Activated T-cell treated with anti-CD3 and anti-CD28 coated beads, Interleukin-2, amount 50 U/mL, for 48 hours (primary cell): ENCODE measurements at places on chromosomes 3 and 15.

GRCh38 chr15:37788767-37789396, 145.6 kb upstream of the TMCO5A start:
- DNase-seq: no peak

DNA sequence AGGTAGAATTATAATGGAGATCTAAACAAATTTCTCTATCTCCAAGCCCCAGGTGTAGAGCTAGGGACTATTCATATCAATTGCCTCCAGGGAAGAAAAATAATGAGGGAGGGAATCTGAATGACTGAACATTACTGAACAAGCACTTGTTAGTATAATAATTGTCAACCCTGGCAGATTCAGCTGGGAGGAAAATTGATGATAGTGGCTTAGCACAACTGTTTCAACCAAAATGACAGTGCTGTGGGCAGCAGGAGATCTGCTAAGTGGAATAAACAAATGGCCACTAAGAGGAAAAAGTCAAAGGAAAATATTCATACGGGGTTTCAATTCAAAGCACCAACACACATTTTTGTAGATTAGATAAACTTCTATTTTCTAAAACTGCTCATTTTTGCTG, 294.9 kb upstream of the ZNF385D start:
- DNase-seq: no peak

- no peak for DNase-seq
Measured at GRCh38 chr3:127443581-127444375, 146.8 kb downstream of the TPRA1 start.

DNA sequence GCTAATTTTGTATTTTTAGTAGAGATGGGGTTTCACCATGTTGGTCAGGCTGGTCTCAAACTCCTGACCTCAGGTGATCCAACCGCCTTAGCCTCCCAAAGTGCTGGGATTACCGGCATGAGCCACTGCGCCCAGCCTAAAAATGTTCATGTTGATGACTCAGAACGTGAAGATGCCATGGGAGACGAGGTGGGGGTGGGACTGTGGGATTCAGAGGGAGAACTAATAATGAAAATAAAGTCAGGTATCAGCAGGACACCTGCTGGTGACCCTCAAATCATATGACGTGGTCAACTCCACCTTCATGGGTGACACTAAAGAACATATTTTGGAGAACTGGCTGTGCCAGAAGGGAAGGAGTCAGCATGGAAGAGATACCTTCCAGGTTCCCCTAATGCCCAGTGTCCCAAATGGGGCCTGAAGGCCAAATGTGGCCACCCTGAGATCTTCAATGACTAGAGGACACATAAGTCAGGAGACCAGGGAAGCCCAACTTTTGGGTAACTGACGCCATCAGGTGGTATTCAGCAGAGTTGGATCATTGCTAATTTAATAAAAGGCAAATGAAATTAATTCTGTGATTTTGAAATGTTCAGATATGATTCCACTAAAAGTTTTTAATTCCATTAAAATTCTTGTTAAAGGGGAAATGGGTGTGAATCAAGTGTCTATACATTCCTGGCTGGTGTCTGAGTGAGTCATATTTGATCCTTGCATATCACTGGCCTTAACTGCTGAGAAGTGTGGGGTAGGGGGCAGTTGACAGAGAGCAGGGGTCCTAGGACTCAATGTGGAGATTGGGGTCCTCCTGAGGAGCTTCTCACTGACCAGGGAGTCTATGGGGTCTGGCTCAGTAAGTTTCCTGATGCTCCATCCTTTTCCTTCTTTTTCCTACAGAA, 88.6 kb upstream of the GSK3B start:
- DNase-seq: no peak

DNA sequence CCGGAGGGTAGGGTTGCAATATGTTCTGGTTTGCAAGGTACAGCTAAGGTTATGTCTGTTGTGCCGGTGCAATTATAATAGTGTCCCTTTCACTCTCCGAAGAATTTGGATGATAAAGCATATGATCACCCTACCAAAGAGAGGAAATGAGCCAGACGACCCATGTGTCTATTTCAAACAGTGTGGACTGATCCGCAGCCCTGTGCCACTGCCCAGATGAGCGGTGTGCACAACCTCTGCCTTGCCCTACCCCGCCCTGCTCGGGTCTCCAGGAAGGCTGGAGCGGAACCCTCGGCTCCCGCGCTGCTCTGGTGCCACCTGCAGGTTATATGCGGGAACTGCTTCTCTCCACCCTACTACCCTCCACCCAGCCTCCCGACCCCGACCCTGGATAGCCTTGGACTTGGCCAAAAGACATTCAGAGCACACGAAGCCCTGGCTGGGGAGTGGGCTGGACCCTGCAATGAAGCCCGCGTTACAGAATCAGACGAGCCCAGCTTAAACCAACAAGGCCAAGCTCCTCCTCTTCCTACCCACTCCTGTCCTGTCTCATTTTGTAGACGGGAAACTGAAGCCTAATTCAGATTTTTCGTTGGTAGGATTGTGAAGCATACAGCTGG, 68.4 kb upstream of the CHRNB4 start:
- DNase-seq: peak; percentile 81

GRCh38 chr3:15207836-15208504, 1.9 kb downstream of the CAPN7 start:
- DNase-seq: no peak

DNA sequence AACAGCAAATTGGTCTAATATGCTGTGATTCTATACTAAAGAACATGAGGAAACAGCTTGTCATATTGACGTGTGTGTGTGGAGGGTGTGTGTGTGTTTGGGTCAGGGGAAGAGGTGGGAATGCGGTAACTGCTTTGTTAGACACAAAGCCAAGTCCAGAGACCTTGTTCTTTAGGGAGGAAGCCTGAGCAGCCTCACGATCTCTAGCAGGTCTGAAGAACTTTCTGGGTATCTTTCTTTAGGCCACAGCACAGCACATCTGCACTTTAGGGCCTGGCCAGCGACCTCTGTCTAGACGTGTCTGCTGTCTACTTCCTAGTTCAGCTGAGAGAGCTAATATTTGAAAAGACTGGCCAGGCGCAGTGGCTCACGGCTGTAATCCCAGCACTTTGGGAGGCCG, 220.0 kb upstream of the TPRG1 start:
- DNase-seq: no peak

DNA sequence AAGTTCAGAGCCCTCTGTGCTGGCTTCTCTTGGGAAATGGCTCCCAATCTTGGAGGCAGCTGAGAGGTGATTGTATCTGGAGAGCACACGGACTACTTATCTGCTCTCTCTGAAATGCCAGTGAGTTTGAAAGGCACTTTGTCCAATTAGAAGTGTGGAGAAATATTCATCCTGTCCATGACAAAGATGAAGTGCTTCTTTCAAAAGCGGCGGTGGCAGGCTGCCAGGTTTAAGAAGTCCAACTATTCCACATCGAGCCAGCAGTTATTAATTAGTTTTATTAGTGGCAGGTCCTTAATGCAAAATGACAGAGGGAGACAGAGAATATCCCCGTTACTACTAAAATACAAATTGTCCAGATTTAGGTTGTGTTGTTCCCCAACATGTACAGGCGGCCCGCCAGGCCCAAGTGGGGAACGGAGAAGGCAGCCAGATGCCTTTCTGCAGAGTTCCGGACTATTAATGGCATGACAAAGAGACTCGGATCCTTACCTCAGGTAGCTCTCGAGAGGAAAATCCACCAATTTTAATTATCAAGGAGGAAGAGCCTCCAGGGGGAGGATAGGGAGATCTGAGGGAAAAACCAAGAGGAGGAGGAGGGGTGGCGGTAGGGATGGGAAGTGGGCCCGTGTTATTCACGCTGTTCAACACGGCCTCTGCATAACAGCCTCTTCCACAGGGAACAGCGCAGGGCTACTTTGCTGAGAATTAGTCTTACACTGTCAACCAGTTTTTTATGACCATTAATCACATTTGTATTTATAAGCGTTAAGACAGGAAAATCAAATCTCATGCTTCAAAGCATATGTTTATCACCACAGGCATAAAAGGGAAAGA, 42.0 kb downstream of the RORA start:
- DNase-seq: no peak

- no peak for DNase-seq
Measured at GRCh38 chr3:38255627-38256026, 10.0 kb upstream of the SLC22A13 start.

- DNase-seq: no peak
Measured at GRCh38 chr3:10817506-10817905, 1.5 kb downstream of the SLC6A11 start.

GRCh38 chr3:138043266-138044029, 33.5 kb downstream of the CLDN18 start:
- DNase-seq: no peak

DNA sequence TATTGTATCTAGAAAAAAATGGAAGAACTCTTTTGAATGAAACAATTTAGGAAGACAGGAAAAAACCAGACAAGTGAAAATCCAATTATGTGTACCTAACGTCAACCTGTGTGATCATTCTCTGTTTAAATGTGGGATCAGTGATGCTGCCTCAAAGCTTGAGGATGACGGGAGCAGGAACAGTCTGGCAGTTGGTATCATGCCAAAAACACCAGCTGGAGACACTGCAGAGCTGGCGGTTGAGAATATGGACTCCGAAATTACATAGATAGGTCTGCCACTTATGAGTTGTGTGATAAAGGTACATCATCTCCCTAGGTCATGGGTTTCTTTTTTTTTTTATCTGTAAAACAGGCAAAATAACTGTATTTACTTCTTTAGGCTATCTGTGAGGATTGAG, 480.5 kb downstream of the CNTN4 start:
- no peak for DNase-seq
